ENCODE measurements at places on chromosomes 2 and 18.

DNA sequence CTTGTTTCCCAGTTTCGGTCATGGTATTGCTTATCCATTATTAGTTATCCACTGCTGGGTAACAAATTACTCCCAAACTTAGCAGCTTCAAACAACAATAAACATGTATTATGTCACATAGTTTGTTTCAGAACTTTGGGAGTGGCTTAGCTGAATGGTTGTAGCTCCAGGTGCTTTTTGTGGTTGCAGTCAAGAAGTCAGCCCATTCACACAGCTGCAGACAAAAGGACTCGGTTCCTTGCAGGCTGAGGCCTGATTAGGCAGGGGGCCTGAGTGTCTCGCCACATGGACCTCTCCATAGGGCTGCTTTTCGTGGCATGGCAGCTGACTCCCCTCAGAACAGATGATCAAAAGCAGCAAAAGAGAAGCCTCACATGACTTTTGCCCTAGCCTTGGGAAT lies 58.2 kb upstream of the ITGA4 start:
- no peak for DNase-seq

GRCh38 chr2:105156166-105156565 lies 85.4 kb upstream of the GPR45 start:
- DNase-seq: no peak

DNA sequence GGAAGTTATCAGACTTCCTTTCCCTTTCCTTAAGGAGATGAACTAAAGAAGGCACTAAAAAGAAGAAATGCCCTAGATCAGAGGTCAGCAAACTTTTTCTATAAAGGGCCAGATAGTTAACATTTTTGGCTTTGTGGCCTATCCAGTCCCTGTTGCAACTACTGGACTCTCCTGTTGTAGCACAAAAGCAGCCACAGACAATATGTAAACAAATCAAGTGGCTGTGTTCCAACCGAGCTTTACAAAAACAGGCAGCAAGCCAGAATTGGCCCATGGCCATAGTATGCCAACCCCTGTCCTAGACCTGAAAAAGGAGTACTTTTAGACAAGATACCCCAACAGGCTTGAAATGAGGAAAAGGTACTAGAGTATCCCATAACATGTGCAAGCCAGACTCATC lies 10.9 kb downstream of the NHEJ1 start:
- DNase-seq: no peak

DNA sequence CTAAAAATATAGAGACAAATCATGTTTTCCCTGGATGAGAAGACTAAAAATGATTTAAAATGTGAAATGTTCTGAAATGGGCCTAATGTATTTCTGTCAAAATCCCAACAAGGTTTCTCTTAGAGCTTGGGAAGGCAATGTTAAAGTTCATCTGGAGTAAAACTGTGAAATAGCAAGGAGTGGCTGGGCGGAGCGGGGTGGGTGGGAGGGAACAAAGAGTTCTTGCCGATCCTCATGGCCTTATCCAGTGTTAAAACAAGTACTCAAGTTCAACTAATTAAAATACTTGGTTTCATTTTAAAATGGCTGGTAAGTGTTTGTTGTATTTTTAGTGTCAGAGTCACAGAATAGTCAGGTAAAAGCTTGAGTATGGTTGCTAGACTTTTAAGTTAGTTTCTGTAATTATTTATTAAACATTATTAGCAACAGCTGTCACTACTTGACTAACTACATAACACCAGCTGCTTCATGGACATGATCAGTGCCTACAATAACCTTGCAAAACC lies 87.3 kb downstream of the RTN4 start:
- no peak for DNase-seq

DNA sequence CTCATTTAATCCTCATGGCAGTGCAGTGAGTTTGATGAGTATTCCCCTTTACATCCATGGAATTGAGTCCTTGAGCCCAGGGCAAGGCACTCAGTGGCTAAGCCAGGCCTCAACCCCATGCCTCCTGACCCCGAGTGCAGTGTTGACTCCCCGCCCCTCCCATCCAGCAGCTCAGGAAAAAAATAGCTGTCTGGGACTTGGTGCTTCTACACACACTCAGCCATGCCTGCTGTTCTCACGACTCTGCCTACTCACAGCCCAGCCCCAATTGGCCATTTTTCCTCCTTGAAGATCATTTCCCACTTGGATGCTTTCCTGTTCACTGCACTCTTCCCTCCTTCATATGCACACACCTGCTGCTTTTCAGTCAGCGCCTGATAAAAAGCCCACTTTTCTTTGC lies 8.8 kb downstream of the FOSL2 start:
- DNase-seq: no peak

DNA sequence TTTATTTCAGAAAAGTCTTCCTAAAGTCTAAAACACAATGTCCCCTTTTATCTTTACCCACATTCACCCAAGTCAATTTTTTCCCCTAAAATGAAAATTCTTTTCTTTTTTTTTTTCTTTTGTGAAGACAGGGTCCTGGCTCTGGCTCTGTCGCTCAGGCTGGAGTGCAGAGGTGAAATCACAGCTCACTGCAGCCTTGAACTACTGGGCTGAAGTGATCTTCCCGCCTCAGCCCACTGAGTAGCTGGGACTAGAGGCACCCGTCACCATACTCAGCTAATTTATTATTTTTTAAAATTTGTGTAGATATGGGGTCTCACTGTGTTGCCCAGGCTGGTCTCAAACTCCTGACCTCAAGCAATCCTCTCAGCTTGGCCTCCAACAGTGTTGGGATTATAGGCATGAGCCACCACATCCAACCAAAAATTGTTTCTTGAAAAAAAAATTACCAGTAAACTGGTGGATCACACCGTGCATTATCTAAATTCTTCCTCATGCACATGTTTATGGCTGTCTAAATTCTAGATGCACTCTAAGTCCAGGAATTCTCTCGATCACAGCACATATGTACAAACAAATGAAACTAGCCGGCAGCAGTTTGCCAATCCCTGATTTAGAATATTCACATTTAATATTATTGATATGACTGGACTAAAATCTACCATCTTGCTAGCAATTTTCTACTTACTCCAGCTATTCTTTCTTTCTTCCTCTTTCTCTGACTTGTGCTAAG lies 56.8 kb downstream of the OLA1 start:
- no peak for DNase-seq

DNA sequence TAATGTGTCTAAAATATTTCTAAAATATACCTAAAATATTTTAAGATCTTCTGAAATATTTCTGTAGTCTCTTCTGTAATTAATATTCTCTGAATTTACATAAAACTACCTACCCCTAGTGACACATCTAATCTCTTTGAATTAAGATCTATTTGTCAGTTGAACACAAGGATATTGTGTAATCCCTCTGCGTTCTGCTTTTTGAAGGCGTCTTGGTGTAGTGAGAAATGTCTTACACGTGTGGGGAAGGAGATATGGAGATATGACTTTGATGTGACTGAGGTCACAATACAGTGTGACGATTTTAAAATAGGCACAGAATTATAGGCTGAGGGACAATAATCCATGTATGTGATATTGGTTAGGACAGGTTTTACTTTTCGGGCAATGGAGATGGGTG lies 79.8 kb downstream of the DOK6 start:
- DNase-seq: no peak

GRCh38 chr2:188122985-188123384 lies 168.7 kb upstream of the GULP1 start:
- no peak for DNase-seq

- no peak for DNase-seq
Observed at GRCh38 chr2:232393556-232393955, 13.1 kb upstream of the ALPG start.

DNA sequence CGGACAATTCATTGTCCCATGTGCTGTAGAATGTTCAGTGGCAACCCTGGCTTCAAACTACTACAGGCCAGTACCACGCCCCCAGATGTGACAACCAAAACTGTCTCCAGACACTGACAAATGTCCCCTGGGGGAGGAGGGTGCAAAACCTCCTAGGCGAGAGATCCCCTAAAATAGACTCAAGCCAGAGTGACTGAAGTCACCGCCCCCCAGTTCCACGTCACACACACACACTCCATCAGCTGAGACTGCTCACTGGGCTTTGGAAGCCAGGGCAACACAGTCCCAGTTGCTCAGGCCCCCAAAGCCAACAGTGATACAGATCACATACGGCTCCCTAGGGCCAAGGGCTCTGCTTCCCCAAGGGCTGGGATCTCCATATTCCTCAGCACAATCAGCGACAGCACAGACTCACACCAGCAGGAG lies 19.1 kb downstream of the HDAC4 start:
- no peak for DNase-seq

DNA sequence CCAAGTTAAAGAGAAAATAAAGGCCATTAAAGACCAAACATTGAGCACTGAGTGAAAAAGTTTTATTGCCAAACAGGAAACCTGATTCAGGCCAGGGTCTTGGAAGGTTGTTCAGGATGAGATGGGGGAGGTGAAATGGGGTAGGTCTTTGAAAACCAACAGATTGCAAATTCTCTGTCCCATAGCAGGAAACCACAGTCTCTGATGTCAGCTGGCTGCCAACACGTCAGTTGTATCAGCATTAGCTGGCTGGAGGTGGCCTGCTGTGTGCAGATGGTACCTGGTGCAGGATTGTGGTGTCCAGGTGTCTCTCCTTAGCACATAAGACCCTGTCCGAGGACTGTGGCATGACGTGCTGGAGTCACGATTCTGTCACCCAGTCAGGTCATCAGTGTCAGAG lies 106.3 kb downstream of the MSH2 start:
- no peak for DNase-seq

DNA sequence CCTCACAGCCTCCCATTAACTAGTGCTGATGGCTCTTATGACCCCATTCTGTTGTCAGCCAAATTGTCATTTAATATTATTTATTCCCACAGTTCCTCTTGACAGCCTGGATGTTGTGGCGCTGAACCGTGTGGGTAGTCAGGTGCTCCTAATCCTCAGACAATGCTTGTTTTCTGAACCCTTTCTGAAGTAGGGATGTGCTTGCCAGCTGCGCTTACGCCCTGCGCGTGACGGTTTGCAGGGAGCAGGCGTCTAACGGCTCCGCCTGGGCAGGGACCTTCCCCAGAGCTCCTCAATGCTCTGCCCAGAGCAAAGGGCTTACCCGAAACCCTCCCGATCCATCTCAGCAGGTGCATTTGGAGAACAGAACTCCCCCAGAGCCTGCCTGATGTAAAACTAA lies 358.2 kb upstream of the MYT1L start:
- DNase-seq: no peak

DNA sequence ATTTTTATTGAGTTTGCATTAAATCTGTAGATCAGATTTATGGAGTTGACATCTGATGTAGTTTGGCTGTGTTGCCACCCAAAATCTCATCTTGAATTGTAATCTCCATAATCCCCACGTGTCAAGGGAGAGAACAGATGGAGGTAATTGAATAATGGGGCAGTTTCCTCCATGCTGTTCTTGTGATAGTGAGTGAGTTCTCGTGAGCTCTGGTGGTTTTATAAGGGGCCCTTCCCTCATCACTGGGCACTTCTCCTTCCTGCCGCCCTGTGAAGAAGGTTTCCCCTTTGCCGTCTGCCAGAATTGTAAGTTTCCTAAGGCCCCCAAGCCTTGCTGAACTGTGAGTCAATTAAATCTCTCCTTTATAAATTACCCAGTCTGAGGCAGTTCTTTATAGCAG lies 32.2 kb downstream of the ZC3H15 start:
- DNase-seq: no peak

DNA sequence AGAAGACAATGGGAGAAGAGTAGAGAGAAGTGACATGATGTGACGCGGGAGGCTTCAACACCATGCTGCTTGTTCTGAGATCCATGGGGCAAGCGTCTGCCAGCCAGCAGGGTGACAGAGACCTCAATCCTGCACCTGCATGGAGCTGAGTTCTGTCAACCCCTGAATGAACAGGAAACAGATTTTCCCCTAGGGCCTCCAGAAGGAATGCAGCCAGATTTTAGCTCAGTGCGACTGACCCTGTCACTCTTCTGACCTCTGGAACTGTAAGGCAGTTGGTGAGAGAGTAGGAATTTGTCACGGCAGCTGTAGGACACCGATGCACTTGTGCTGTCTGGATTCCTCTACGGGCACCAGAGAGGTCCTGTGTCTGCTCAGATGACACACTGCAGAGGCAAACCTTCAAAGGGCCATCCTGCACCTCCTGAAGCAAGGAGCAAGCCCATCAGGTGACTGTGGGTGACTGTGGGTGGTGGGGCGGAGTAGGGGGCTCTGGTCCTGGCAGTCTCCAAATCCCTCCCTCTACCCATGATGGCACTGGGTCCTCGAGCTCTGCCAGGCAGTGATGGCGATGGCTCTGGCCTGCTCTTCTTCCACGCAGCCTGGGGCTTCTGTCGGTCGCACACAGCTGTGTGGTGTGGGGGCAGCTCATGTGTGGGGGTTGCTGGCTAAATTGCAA lies 194.3 kb upstream of the TWIST2 start:
- no peak for DNase-seq

- DNase-seq: no peak
Observed at GRCh38 chr2:72988726-72989273, 71.5 kb downstream of the EMX1 start.

DNA sequence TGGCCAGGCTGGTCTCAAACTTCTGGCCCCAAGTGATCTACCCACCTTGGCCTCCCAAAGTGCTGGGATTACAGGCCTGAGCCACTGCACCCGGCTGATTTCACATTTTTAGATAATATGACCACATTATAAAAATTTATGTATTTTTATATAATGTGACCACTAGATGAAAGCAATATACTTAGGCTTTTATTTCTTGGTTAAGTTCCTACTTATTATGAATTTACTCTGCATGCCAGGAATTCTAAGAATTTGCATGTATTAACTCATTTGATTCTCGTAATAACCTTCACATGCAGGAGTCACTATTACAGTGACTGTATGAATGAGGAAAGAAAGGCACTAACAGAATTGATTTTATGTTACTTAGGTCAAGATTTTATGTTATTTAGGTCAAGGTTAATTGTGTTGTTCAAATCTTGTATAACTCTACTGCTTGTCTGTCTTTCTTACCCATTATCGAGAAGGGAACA lies 25.6 kb upstream of the CASP8 start:
- no peak for DNase-seq

GRCh38 chr2:225788571-225789094 lies 389.1 kb downstream of the NYAP2 start:
- no peak for DNase-seq

DNA sequence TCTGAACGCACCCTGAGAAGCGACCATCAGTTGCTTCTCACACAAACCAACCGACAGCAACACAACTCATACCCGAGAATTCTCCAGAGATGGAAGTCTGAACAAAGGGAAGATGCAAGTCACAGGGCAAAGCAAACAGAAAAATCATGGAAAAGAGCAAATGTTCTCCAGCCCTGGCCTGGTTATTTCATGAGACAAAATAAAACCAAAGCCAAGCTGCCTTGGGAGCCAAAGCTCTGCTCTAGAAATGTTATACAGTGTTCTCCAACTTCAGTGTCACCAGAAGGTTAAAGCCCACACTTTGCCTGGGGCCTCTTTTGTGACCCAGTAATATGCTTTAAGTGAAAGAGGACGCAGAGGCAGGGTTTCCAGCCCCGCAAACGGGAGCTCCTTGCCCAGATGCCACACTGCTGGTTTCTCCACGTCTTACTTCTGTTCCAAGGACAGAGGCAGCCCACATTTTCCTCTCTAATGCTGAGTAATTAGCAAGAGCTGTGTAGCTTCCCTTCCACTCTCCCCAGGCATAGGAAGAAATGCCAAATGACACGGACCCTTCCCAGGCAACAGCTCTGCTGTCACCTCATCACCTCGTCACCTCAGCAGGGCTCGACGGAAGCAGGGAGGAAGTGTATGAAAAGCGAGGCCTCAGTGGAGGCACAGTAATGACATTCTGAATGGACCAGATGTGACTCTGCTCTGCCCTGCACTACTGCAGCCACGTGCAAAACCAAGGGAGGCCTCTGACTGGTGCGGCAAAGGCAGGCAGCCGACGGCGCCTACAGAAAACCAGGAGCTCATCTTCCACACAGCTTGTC lies 64.7 kb downstream of the FBXO15 start:
- DNase-seq: no peak

GRCh38 chr2:88707003-88707402 lies 15.5 kb downstream of the RPIA start:
- no peak for DNase-seq
